Activated T-cell treated with anti-CD3 and anti-CD28 coated beads, Interleukin-2, amount 50 U/mL, for 1 hour (primary cell): ENCODE measurements at places on chromosomes 5 and 9.

- DNase-seq: no peak
These were observed 21.4 kb downstream of the PJA2 start for GRCh38 chr5:109388407-109388806.

DNA sequence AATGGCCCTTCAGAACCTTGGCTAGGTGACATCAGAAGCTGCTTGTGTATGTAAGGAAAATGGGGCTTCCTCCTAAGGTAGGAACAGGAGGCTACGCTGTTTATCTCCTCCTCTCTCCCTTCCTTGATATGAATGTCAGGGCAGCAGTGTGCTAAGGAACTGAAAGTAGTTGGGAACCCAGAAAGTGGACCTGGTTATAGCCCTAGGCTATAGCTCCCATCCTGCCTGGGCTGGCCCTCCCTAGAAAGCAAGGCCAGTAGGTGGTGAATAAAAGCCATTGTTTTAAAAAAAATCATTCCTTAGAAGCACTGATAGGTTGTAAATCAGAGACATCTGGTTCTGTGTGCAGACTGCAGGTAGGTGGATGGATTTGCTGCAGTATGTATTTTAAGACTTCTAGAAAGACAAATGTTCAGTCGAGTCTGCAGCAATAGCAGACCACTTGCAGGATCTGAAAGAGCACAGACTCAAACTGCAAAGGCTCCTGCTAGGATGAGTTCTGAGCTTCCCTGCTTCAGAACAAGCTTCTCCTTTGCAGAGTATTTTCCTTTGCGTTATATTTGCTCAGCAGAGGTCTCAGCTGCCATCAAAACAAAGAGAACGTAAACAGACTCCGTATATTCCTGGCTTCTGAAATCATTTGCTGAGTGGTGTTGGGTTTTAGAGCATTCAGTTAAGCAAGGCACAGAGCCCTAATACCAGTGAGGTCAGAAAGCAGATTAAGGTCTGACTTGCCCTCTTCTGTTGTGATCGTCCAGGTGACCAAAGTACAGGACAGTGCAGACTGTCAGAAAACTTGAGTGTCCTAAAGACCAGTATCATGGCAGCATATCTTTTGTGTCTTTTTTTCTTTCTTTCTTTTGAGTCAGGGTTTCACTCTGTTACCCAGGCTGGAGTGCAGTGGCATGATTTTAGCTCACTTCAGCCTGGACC, 20.1 kb upstream of the CFAP157 start:
- no peak for DNase-seq

DNA sequence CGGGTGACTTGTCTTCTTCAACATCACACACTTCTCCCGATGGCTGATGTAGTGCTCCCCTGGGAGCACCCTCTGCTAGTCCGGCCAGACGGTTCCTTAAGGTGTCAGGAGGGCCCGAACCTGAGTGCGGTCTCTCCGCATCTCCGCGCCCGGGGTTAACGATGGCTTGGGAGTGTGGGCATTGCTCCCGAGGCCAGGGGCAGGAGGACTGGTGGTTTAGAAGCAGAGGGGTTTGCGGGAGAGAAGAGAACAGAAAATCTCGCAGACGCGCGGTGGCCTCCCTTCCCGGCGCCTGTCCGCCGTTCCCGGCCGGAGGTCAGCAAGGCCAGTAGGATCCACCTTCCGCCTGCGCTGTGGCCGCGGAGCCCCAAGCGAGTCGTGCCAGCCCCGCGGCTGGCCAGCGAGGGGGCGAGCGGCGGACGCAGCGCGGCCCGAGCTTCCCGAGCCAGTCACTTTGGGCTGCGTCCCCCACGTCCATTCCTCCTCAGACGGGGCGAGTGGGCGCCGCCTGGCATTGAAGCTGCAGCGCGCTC, 700 bp downstream of the CDO1 start:
- DNase-seq: no peak

DNA sequence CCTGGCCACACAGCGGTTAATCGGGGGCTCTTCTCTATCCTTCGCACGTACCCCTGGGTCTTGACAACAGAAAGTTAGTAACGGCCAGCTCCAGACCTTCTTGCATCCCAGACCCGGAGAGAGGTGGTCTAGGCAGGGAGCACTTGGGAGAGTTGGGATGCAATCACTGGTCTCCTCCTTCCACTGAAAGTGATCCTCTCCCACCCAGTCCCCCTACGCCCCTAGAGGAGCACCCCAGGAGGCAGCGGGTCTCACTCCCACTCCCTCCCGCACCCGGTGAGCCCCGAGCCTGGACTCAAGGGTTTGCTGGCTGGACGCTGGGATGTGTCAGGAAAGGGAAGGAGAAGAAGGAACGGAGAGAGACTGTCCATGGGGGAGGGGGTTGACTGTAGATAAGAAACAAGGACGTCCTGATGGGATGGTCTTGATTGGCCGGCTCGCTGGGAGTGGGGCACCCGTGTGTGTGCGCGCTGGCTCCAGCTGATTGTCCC, 2.0 kb downstream of the RORB start:
- DNase-seq: no peak

GRCh38 chr9:98781588-98782383, 14.6 kb downstream of the ANKS6 start:
- DNase-seq: no peak

GRCh38 chr5:113266227-113266912, 168.4 kb downstream of the TSSK1B start:
- DNase-seq: no peak

DNA sequence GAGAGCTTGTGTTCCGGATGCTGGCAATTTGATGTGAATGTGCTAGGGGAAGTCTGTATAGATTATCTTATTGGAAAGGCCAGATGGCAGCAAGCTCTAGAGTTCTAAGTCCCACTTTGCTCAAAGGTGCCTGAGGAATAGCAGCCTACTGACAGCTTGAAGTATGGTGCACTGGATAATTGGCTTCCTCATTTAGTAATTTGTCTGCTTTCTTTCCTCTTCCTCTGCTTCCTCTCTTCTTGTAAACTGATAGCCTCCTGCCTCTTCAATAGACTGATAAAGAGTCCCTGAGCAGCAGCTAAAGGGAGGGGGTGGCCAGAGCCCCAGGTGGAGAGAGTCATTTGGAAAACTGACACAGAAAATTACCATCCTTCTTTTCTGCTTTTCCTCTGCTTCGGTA, 177.3 kb downstream of the FGF1 start:
- no peak for DNase-seq

GRCh38 chr5:65292196-65292595, 189.5 kb downstream of the ADAMTS6 start:
- no peak for DNase-seq

DNA sequence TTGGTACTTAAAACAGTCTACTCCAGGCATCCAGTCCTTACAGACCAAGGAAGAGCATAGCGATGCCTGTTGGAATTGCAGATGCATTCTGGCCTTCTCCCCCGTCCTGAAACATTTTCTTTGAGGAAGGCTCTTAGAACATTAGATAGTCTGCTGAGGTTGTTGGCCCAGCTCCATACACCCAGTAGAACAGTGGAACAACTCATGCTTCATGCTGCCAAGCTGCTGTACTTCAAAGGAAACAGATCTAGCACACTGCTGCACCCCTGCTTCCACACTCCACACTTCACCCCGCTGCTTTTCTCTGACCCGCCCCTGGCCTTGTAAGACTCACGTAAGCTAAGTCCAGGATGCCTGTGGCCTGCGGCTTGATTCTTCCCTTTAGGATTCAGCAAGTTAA, 33.4 kb upstream of the NCS1 start:
- peak; percentile 40 for DNase-seq

DNA sequence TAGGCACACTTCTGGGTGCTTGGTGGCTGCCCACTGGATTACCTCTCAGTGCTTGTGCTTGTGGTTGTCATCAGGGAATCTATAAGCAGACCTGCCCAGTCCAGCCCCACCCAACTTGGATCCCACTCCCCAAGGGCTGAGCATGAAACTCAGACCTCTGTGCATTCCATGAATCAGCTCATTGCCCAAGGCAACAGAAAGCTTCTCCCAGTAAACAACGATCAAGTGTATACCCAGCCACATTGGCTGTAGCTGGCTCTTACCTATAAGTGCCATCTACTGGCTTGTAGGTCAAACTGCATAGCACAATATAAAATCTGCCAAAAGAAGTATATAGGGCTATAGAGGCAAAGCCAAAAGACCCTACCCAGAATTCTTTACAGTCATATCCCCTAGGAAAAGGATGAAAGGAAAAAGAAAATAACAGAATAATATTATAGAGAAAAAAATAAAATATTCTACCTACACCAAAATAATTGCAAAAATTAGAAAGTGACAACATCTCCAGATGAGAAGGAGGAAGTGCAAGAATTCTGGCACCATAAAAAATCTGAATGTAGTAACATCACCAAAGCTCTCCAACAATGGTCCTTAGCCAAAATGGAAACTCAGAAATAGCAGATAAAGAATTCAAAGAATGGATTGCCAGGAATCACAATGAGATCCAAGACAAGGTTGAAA, 321.0 kb upstream of the TRPC7 start:
- DNase-seq: no peak

DNA sequence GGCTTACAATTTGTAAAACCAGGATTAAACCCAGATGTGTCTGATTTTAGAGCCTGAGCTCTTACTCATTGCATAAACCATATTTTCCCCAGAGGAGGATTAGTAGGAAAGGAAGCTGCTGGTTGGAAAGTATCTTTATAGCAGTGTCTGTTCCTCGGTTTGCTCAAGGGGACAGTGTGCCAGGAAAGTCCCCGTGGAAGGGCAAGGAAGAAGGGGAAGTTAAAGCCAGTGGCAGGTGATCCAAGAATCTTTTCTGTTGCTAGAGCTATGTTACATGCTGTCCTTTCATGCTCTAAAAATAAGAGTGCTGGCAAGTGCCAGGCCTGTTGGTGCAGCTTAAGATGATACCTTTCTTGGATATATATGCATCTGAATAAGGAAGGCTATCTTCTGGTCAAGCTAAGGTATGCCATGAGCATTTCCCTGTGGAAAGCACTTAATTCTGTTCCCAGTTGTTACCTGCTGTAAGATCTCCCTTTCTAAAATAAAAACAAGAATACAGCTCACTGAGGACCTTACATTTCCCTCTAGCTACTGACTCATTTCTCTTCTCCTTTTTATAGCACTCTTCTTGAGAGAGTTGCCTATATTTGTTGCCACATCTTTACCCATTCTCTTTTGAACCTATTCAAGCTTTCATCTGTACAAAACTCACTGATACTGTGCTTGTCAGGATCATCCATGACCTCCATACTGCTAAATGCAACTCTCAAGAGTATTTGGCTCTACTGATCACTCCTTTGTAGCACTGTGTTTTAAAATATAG, 8.0 kb downstream of the PDCD1LG2 start:
- DNase-seq: no peak

GRCh38 chr5:74085186-74085585, 459.2 kb downstream of the ARHGEF28 start:
- DNase-seq: no peak

GRCh38 chr5:17918373-17919104, 284.3 kb downstream of the TAF11L14 start:
- no peak for DNase-seq

- DNase-seq: no peak
These were observed 79.5 kb upstream of the ZNF608 start for GRCh38 chr5:124825983-124826337.

DNA sequence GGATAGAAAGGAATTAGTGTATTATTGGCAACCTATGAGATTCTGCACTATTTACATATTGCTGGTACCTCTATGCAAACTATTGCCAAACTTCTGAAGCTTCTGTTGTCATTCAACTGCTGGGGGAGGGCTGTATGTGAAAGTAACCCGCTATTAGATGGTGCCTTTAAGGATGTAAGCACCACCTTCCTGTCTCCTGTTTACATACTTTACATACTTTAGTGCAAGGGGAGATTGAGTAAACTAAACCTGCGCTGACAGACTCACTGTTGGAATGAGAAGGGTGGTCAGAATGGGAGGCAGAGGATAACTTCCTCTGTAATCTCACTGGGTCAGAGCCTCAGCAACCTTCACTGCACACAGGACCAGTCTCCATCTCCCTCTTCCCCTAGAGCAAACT, 123.8 kb downstream of the NR3C1 start:
- no peak for DNase-seq

- no peak for DNase-seq
These were observed 20.2 kb upstream of the SMIM15 start for GRCh38 chr5:61182449-61182848.

DNA sequence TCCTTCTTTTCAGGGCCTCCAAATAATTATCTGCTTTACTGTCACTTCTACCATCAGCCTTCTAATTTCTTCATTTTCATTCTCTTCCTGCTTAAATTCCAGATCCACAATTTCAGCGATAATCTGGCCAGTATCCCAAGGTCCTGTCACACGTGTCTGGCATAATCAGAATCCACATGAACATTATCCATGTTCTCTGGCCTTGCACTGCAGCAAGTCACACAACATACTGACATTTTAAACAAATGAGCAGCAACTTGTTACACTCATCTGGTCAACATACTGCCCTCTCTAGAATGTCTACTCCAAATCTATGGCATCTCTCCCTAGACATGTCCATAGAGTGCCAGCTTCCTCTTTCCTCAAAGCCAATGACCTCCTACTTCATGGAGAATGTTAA, 43.8 kb upstream of the RASEF start:
- no peak for DNase-seq

DNA sequence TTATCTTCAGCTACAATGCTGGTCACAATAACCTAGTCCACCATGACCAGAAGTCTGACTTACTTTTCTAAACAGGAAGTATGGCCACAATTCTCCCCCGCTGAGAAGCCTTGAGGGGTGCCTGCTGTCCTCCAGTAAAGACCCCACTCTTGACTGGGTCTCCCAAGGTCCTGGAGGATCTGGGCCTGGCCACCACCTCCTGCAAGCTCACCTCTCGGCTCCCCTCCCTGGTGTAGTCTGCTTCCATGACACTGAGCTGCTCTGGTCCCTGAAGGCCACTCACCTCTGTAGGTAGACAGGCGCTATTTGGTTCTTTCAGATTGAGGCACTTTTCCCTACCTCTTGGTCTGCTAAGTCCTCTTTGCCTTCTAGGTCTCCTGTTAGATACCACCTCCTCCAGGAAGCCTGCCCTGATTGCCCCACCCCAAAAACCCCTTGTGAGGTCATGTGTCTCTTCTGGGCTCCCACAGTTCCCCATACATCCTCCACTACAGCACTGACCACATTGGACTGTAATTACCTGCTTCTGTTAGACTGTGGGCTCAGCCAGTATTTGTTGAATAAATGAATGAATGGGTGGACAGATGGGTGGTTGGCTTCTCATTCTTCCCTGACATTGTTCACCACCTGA, 62.6 kb upstream of the IER5L start:
- DNase-seq: no peak

GRCh38 chr5:84480873-84481637, 96.4 kb upstream of the EDIL3 start:
- DNase-seq: no peak

GRCh38 chr9:93295031-93295430, 111.1 kb downstream of the WNK2 start:
- DNase-seq: no peak

GRCh38 chr5:92206681-92207080, 823.6 kb upstream of the ARRDC3 start:
- no peak for DNase-seq

GRCh38 chr5:151642472-151643140, 44.1 kb downstream of the SPARC start:
- no peak for DNase-seq

DNA sequence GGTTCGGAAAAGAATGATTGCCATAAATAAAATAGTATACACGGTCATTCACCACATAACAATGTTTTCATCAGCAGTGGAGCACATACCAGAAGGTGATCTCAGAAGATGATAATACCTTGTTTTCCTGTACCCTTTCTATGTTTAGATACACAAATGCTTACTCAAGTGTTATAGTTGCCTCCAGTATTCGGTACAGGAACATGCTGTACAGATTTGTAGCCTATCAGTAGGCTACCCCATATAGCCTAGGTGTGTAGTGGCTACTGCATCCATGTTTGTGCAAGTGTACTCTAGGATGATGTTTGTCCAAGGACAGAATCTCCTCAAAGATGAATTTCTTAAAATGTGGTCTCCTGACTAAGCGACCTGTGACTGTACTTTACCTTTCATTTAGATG, 59.2 kb downstream of the ICE1 start:
- DNase-seq: no peak
